ENCODE measurements at places on chromosomes 3 and 15.

DNA sequence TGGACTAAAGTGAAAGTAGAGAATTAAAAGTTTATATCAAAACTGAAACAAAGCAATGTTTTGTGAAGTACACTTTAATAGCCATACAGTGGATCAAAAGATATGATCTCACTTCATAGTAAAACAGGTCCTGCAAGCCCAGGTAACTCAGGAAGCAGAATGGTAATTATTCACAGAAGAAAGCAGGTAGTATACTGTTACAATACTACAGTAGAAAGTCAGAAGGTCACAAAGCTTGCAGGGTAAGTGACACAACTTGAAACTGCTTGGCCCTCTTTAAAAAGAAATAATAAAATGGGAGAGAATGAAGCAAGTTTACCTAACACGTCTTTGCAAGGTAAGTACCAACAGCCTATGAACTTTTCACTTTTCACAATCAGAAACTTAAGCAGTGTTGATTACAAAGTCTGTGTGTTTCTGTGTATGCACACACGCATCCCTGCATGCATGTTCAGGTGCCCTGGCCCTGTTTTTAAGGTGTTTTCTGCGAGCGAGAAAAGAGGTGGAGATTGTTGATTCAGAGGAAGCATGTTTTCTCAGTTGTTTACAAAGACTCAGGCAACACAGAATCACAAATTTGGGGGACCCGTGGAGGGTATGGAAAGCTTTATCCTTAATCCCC lies at the start of gene NAALADL2:
TSS of gene NAALADL2 (plus strand) at position 221 of the 622 bp plus-strand sequence.
- no peak for DNase-seq

GRCh38 chr15:56243163-56244037 lies at the start of gene RFX7:
RFX7 (minus strand) TSS chr15:56243879; CDS start chr15:56243285, 594 bp downstream.
- peak; percentile 82 for DNase-seq

GRCh38 chr3:98778383-98778782 lies 15.2 kb downstream of the ST3GAL6 start:
- no peak for DNase-seq

- no peak for DNase-seq
Measured at GRCh38 chr3:64184621-64185020, 40.6 kb downstream of the PRICKLE2 start.

DNA sequence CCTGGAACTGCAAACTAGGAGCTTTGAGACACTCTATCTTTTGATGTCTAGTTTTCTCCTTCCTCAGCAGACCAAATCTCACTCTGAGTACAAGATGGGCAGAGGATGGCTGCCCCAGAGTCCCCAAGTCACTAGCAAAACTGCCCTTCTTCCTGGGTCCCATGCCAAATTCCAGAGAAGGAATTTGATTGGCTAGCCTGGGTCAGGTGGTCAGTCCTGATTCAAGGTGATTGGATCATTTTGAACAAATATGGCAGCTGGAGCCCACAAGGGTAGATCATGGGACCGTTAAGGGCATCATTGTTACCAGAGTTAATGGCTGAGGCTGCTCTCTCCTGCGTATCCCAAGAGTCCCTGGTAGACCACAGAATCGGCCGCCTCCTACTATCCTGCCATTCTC lies 21.7 kb downstream of the SLC6A1 start:
- no peak for DNase-seq

GRCh38 chr3:36697229-36698001 lies 66.9 kb downstream of the DCLK3 start:
- no peak for DNase-seq

Data from activated naive CD4-positive, alpha-beta T cell treated with Interleukin-2 at 50 U/mL for 16 hours (primary cell).